A549 treated with AZD2906 at 1 μM for 4 hours (cell line): ENCODE measurements at places on chromosomes 7 and 10. TPM values are rescaled to one million over a fixed set of nuclear protein-coding genes. Genes with fewer than 3 reads are reported as not detected.

The TFEC gene
- 0.01 to 0.07 TPM (median 0.07 TPM) in 3 of 5 replicates, not detected in the others for total RNA-seq

The NPSR1 gene
- not detected in 5 replicates for total RNA-seq

The ADIRF gene
- total RNA-seq: 0.19 to 0.30 TPM in 2 of 5 replicates, not detected in the others

The CYP26A1 gene
- 2.0 to 3.0 TPM (median 2.3 TPM) in 5 replicates for total RNA-seq

The ITGA8 gene
- 0.02 TPM in 1 of 5 replicates, not detected in the others for total RNA-seq

The SPAG6 gene
- not detected in 5 replicates for total RNA-seq

The PRR15 gene
- 4.6 to 7.2 TPM (median 5.2 TPM) in 5 replicates for total RNA-seq

The FAM237B gene
- total RNA-seq: 0.02 to 0.10 TPM (median 0.05 TPM) in 5 replicates

The EPHB6 gene
- 0.40 to 0.87 TPM (median 0.60 TPM) in 5 replicates for total RNA-seq

The GIMAP1 gene
- not detected in 5 replicates for total RNA-seq

The RAB19 gene
- total RNA-seq: not detected in 5 replicates

The VAX1 gene
- 0.98 to 1.4 TPM (median 1.3 TPM) in 5 replicates for total RNA-seq

The FAM25A gene
- total RNA-seq: not detected in 5 replicates

The SLC13A1 gene
- not detected in 5 replicates for total RNA-seq

The MAT1A gene
- total RNA-seq: 0.01 to 0.23 TPM (median 0.08 TPM) in 5 replicates

The ADARB2 gene
- total RNA-seq: 0.06 to 0.17 TPM (median 0.06 TPM) in 3 of 5 replicates, not detected in the others

The SLC18A2 gene
- total RNA-seq: 0.02 to 0.05 TPM (median 0.02 TPM) in 4 of 5 replicates, not detected in the other

The SPDYE8 gene
- total RNA-seq: not detected in 5 replicates

The DRGX gene
- 0.02 to 0.03 TPM in 2 of 5 replicates, not detected in the others for total RNA-seq

The GCK gene
- 0.05 TPM in 1 of 5 replicates, not detected in the others for total RNA-seq

The CELF2 gene
- total RNA-seq: 0.02 to 0.10 TPM (median 0.06 TPM) in 5 replicates

The OR6B1 gene
- total RNA-seq: not detected in 5 replicates

The ZEB1 gene
- total RNA-seq: 5.5 to 9.2 TPM (median 7.2 TPM) in 5 replicates

The CCDC71L gene
- 7.7 to 13.6 TPM (median 12.1 TPM) in 5 replicates for total RNA-seq

The FGF8 gene
- total RNA-seq: 0.08 to 0.09 TPM in 2 of 5 replicates, not detected in the others

The ANKRD61 gene
- total RNA-seq: 0.51 to 0.78 TPM (median 0.71 TPM) in 5 replicates

The UCMA gene
- total RNA-seq: not detected in 5 replicates

The SEPTIN14 gene
- not detected in 5 replicates for total RNA-seq

The NOC3L gene
- total RNA-seq: 18.9 to 26.3 TPM (median 21.4 TPM) in 5 replicates

The CYP2E1 gene
- total RNA-seq: 0.15 to 0.40 TPM (median 0.23 TPM) in 4 of 5 replicates, not detected in the other

The CYP2C19 gene
- not detected in 5 replicates for total RNA-seq

The EVX1 gene
- total RNA-seq: 0.09 to 0.22 TPM (median 0.14 TPM) in 5 replicates

The CXCL12 gene
- 0.08 to 0.25 TPM (median 0.19 TPM) in 5 replicates for total RNA-seq

The MYL7 gene
- not detected in 5 replicates for total RNA-seq

The AKR1C4 gene
- total RNA-seq: 0.13 to 0.49 TPM (median 0.36 TPM) in 5 replicates

The LBX1 gene
- total RNA-seq: not detected in 5 replicates

The TYSND1 gene
- total RNA-seq: 11.4 to 18.2 TPM (median 16.8 TPM) in 5 replicates

The FXYD4 gene
- not detected in 5 replicates for total RNA-seq

The ELOVL3 gene
- 0.21 to 0.39 TPM (median 0.25 TPM) in 5 replicates for total RNA-seq

The HOXA9 gene
- total RNA-seq: 0.37 to 0.89 TPM (median 0.53 TPM) in 5 replicates

The UNC5B gene
- total RNA-seq: 3.1 to 4.8 TPM (median 3.8 TPM) in 5 replicates

The FAM24B gene
- total RNA-seq: 10.3 to 12.6 TPM (median 11.9 TPM) in 5 replicates

The UTF1 gene
- total RNA-seq: not detected in 5 replicates

The MRLN gene
- not detected in 5 replicates for total RNA-seq

The DNAH11 gene
- 0.10 to 0.33 TPM (median 0.16 TPM) in 5 replicates for total RNA-seq

The TMEM196 gene
- total RNA-seq: not detected in 5 replicates

The PRPS1L1 gene
- total RNA-seq: not detected in 5 replicates
